ENCODE measurements at places on chromosomes 13 and 19. TPM values are rescaled to one million over a fixed set of nuclear protein-coding genes. Genes with fewer than 3 reads are reported as not detected.

DNA sequence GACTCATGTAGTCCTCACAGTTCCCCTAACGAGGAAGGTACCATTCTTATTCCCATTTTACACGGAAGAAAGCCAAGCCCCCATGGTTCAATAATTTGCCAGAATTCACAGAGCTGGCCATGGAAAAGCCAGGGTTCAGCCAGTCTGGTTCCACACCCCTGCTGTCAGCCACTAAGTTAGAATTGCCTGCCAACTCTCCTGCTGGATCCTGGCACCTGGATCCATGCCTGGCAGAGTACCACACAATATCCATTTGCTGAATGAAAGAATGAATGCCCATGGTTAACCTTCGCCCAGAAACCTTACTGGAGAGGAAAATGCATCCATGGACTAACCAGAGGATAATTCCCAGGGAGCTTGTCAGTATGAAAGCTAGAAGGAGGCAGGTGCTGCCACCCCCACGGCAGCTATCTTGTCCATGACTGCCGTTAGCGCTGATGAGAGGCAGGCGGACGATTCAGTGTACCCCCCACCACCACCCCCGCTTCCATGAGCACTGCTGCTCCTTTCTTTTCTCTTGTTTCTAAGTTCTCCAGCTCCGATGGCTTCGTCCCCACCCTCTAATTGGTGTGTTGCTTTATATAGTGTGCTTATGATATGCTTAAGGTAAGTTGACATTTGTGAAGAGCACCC is 114.5 kb downstream of the SLC7A1 start:
- DNase-seq, result no peak

DNA sequence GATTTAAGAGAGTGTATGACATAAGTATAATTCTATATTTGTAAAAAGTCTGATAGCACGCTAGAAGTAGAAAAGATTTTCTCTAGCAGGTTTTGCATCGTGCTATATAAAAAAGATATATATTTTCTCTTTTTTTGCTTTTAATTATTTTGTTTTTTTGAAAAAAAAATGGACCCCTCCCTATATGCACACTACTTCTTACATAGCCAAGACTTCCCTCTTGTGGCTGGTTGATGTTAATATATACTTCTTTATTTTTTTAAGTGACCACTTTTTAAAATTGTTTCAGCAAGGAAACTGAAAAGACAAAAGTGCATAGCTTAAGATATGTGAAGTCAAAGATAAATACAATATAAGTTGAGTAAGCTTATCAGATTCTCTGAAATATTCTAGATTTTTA is 1202.8 kb downstream of the DIAPH3 start:
- no peak for DNase-seq

DNA sequence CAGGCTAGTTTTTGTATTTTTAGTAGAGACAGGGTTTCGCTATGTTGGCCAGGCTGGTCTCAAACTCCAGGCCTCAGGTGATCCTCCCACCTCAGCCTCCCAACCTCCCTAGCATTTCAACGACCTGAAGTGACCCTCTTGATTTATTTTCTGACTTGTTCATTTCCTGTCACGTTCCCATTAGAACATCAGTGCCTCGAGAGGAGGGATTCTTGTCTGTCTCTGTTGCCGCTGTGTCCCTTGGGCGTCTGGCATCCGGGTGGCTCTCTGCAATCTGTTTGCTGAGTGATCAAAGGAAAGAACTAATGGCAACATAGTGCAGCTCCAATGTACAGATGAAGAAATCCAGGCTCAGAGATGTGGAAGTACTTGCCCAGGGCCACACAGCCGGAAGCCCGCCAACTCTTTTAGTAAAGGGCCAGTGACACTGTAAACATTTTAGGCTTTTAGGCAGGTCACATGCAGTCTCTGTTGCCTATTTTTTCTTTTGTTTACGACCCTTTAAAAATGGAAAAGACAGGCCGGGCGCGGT is 47.5 kb downstream of the NFIC start:
- no peak for DNase-seq

GRCh38 chr13:44420376-44421220 is 47.0 kb downstream of the SERP2 start:
- DNase-seq, result no peak

Gene ALG5
- 19.6 TPM for total RNA-seq

DNA sequence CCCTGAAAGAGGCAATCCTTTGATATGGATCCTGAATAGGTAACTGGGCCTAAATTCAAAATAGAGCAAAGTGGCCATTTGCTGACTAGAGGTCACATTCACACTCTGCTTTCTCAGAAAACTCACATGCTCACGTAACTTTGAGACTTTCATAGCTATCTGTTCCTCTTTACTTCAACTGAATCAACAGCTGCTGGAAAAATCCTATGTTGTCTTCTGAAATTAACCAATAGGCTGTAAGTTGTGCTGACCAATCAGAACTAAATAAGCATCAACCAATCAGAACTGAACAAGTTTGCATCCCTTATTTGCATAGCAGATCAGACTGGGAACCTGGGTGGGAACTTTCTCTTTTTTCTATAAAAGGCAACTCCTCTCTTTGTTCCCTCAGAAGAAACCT is 24.0 kb upstream of the TBC1D4 start:
- DNase-seq, result no peak

- DNase-seq, result peak; percentile 72
Observed at GRCh38 chr19:47713046-47714021, at the start of gene EHD2. TSS of gene EHD2 (plus strand) at chr19:47713422. CDS start at chr19:47716613, 3,191 bp downstream.

DNA sequence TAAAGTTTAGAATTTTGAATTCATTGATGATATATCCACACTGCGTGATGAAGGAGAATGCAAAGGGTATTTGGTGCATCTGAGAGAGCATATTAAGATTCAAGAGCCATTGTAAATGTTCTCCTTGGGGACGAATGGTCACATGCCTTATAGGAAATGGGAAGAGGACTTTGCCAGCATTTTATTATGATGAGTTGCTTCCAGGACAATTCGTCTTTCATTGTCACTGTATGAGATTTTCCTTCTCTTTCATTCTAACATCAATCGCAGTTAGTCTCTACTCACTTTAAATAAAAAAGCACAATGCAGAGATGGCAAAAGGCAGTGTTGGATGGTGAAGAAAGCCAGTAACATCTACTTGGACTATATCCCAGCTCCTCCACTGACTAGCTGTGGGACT is 21.4 kb downstream of the WDFY2 start:
- DNase-seq, result no peak

Gene FGF9
- total RNA-seq, result 0.25 TPM

Gene S1PR5
- 3.8 TPM for total RNA-seq

DNA sequence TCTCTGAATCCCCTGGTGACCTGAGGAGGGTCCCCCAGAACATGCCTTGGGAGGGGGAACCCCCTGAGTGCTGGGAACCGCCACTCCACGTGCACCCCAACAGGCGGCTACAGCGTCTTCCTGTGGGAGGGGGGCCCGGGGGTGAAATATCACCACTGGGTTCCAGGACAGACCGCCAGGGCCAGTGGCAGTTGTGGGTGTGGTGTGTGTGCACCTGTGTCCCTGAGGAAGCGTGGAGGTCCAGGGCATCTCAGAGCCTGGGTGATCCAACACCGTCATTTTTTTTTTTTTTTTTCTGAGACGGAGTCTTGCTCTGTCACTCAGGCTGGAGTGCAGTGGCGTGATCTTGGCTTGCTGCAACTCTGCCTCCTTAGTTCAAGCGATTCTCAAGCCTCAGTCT is 4.2 kb downstream of the ADGRE5 start:
- DNase-seq, result no peak

Gene RFPL4A
- not detected for total RNA-seq

DNA sequence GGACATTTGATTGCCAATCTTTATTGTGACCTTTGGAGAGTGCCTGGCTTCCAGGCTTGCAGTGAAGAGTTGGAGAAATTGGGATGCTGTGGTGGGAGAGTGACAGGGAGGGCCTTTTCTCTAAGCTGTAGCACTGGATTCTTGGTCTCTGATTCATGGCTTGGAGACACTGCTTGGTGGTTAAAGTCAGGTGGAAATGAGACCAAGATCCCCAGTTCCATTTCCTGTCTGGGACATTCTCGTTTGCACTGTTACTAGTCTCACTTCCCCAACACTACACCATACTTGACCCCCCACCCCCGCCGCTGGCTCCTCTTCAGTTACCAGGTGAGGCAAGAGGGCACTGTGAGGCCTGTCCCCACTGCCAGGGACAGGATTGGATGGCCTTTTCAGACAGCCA is 2.9 kb downstream of the SUPT5H start:
- DNase-seq, result no peak

GRCh38 chr13:67445436-67445835 is 215.3 kb upstream of the PCDH9 start:
- no peak for DNase-seq

- DNase-seq, result no peak
Observed at GRCh38 chr19:42150364-42150763, 18.1 kb upstream of the POU2F2 start.

DNA sequence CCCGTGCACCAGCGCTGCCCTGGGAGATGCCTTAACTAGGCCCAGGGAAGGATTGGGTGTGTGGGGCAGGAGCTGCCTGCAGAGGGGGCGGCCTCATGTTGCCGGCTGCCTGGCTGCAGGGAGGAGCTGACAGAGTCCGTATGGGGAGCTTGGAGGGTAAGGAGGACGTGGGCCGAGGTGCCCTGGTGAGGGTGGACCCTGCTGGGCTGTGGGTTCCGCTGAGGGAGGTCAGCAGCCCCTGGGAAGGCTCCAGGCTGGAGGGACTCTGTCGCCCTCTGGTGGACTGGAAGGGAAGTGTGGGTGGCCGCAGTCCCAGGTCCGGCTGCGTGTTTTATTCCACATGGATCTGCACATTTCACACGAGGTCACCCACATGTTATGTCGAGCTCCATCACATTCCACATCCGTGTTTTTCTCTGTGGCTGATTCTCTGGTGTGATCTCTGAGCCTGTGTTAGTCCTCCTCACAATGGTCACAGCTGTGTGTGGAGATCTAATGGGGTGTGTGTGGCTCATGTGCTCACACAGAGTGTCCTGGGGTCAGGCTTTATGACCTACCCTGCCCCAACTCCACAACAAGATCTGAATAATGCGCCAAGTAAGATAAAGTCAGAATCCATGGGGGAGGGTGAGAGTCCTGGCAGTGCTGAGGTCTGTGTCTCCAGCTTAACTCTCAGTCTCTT is 1.8 kb upstream of the CEACAM8 start:
- peak; percentile 68 for DNase-seq

Data from WTC11 (cell line).